HT-29 (cell line): ENCODE measurements at places on chromosomes 3 and 15. TPM values are rescaled to one million over a fixed set of nuclear protein-coding genes. Genes with fewer than 3 reads are reported as not detected.

GRCh38 chr3:86416334-86416733, 574.6 kb downstream of the VGLL3 start:
- no peak for DNase-seq

DNA sequence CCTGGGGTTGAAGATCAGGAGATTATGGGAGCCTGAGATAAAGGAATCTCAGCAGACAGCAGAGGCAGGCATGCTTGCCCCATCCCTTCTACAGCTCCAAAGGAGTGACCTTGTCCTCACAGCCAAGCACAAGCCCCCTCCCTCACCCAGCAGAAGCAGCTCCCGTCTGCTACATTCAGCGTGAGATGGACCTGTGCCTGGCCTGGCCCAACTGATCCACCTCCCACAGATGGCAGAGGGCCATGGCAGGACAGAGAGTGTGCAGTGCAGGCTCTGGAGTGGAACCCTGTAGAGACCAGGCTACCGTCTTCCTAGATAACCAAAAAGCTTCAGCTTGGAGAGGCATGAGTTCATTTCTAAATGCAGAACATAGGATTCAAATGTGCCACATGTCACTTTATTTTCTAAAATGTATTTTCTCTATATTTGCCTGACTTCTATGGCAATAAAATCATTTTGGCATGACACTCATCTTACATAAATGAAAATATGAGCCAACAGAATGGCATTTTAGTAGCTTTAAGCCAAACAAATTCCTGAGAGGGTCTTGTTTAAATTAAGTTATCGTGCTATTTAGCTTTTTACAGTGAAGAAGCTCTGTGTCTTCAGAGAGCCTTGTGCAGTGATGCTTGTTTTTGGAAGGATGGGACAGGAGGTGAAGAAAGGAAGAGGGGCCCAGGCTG, 43.7 kb downstream of the SLC12A8 start:
- DNase-seq: no peak

DNA sequence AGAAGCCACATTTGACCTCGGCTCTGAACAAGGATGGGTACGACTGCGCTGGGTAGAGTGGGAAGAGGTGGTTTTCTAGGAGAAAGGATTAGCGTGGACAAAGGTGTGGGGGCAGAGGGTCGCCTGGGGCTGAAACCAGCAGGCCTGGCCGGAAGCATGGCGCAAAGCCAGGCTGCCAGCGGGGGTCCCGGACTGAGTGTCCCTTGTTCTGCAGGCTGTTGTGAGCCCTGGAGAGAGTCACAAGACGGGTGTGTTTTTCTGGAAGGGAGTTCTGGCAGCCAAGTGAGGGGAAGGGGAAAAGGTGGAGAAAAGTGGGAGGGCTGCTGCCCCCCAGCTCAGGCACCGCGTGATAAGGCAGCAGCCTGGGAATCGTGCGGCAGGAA, 98.5 kb upstream of the MEF2A start:
- DNase-seq: no peak

DNA sequence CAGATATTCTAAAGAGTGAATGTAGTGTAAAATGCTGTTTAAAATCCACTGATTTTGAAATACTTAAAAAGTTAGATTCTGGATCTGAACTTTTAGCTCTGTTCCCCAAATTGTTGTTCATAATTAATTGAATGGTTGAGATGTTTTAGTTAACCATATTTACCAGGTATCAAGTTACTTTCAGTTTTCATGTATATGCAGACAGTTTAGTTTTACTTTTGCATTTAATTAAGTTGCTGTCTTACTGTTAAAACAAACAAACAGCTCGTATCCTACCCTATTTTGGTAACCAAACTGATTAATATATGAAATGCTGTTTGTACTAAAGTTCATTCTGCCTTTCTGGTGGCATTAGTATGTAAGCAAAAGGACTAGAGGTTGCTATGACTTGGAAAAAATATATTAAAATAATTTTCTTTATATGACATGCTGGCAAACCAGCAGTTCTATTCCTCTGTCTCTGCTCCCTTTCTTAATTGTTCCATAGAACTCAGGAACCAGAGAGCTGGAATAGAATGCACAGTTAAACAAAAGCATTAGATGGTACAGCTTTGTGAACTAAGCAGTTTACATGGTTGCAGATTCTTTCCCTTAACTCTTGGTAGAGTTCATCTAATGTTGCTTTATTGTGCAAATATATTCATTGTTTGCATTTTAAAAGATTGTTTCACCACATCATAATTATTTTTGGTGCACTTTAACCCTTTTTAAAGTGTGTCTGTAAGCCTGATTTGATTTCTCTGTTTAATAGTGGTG, 39.5 kb upstream of the SCAANT1 start:
- no peak for DNase-seq

DNA sequence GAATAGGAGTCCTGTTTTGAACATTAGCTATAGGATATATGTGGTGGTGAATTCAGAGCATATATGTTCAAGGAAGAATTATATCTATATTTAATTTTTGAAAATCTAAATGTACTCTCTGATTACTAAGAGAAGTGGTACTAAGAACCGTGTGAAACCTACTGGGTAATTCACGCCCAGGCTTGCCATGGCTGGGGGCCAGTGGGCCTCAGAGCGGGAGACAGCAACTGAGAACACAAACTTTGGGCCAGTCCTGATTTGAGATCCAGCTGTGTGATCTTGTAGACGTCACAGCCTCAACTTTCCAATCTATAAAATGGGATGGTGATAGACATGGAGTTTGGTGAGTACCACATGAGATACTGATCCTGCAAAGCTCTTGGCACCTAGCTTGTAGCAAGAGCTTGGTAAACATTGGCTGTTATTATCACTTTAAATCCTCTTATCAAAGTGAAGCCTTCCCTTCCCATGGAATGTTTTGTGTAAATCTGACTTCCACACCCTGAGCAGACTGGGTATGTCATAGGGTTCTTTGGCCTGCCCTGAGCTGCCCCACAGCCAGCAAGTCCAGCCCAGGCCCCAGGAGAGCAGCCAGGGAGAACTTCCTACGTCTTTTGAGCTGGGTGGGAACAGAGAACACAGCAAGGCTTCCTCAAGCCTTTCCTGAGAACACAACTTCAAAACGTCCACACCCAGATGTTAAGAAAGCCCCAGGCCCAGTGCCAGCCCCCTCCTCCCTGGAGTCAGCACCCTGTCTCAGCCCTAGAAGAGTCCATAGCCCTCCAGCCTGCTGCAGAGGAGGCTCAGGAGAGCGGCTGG, 8.2 kb upstream of the PAQR5 start:
- no peak for DNase-seq

DNA sequence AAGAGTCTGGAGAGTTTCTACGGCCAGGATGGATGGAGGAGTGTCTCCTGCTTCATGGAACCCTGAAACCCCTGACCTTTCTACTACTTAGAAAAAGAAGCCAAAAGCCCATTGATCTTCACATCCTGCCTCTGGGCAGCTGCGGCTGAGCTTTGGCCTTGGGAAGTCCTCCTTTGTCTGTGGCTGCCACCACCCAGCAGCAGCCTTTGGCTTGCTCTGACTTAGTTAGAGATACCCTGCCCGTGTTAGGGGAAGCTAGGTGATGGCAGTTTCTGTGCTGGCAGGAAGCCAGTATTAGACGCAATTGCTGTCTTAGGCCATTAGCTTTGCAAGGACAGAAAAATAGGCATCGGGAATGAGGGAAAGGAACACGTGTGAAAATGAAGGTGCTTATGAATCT, 18.8 kb downstream of the APH1B start:
- DNase-seq: no peak

DNA sequence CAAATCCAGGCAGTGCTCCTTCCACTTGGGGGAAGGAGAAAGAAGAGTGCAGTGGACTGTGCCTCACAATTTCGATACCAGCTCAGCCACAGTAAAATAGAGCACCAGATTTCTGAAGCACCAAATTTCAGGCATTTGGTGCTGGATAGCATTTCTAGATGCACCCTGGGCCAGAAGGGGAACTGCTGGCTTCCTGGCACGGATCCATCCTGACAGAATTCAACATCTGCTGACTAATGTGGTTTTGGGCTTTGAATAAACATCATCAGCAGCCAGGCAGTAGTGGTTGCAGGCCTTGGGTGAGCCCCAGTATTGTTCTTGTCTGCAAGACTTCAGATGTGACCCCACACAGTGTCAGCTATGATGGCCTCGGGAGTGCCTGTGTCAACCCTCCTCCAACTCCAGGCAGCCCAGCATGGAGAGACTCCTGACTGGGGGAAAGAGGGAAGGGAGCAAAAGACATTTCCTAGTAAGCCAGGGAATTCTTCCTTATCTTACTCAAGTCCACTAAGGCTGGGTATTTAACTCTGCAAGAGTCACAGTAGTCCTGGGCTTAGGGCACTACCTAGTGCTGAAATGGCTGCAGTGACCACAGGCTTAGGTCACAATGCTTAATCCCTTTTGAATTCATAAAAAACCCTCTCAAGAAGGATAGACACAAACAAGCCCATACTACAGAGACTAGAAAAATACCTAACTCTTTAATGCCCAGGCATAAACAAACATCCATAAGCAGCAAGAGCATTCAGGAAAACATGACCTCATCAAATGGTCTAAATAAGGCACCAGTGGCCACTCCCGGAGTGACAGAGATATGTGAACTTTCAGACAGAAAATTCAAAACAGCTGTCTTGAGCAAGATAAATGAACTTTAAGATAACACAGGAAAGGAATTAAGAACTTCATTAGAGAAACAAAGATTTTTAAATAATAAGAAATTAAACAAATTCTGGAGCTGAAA, 74.7 kb downstream of the SPATA16 start:
- no peak for DNase-seq

GRCh38 chr3:127172781-127173515, 20.0 kb upstream of the PRR23E start:
- peak; percentile 42 for DNase-seq

- DNase-seq: no peak
Observed at GRCh38 chr3:163071713-163072112, 1575.1 kb downstream of the OTOL1 start.

DNA sequence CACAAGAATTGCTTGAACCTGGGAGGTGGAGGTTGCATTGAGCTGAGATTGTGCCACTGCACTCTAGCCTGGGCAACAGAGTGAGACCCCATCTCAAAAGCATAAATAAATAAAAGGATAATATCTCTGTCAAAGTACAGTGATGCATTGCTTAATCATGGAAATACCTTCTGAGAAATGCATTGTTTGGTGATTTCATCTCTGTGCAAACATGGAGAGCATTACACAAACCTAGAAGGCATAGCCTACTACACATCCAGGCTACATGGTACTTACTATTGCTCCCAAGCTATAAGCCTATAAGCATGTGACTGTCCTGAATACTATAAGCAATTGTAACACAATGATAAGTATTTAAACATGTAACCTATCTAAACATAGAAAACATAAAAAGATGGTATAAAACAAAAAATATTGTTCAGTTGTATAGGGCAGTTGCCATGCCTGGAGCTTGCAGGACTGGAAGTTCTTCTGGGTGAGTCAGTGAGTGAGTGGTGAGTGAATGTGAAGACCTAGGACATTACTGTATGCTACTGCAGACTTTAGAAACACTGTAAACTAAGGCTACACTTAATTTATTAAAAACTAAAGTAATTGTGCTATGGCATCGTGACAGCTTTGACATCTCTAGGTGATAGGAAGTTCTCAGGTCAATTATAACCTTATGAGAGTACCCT, 93.6 kb upstream of the SNRPN start:
- no peak for DNase-seq

DNA sequence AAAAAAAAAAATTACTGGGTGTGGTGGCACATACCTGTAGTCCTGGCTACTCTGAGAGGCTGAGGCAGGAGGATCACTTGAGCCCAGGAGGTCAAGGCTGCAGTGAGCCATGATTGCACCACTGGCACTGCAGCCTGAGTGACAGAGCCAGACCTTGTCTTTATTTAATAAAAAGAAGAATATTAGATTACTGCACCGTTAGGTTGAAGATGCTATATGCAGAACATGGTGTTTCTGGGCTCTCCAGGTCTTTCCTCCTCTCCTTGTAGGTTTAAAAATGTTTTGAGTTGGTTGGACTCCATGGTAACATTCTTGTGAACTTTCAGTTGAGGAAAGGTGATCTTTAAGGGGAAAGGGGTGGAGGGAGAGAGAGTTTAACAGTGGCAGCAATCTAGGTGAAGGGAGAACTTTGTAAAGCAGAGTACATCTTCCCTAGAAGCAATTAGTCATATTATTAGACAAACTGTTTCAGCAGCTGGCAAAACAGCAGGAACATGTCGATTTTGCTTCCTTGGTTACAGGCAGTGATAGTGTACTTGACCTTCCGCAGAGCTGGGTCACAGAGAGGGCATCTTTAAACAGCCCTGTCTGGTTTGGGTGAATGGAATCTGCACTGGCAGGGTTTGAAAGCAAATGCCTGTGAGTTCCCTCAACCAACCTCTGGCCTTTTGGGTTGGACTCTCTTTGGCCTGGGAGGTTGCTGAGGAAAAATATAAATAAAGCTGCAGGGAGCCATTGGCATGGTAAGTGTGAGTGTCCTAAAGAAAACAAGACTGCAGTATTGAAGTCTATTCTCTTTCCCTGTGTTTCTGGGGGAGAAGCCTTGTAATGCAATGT, 42.8 kb downstream of the NR2C2 start:
- peak; percentile 32 for DNase-seq

DNA sequence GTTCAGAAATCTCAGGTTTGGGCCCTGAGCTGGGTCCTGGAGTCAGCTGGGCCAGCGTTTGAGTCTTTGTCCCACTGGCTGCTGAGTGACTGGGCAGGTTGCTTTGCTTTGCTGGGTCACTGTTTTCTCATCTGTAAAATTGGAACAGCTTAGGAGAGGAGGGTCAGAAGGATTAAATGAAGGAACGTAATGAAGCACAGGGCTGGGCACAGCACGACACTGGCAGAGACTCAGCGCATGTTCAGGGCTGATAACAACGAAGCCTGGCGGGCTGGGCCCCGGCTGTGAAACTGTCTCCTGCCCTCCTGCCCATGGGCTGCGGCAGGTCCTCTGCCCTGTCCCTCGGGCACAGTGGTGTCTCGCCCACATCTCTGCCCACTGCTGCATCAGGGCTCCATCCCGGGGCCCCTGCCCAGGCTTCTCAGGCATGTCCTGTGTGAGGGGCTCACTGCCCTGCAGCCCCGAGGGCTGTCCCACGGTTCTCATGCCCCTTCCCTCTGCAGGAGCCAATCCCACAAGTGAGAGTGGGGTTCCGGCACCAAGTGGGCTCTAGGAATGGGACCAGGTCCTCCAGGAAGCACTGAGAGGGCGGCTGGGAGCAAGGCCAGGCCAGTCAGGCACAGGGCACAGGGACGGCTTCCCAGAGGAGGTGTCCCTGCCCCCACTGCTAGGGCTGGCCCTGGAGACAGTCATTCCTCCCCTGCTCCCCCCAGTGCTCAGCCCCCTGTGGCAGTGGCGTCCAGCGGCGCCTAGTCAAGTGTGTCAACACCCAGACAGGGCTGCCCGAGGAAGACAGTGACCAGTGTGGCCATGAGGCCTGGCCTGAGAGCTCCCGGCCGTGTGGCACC, 88.0 kb downstream of the TBC1D2B start:
- DNase-seq: no peak

- DNase-seq: no peak
Observed at GRCh38 chr3:194705761-194706160, 20.1 kb downstream of the FAM43A start.

KIF23 gene
- 66.8 and 82.2 TPM in 2 replicates for total RNA-seq

SPATA12 gene
- total RNA-seq: 0.05 and 0.86 TPM in 2 replicates

GREM1 gene
- not detected in 2 replicates for total RNA-seq

CCDC39 gene
- total RNA-seq: not detected in 2 replicates

EIF2A gene
- 94.5 and 104 TPM in 2 replicates for total RNA-seq

ERC2 gene
- not detected in 2 replicates for total RNA-seq

ERICH6 gene
- total RNA-seq: not detected in 2 replicates
